Vagina (tissue), 2 donors: ENCODE measurements at places on chromosomes 2 and 18. TPM values are rescaled to one million over a fixed set of nuclear protein-coding genes. Genes with fewer than 3 reads are reported as not detected.

DNA sequence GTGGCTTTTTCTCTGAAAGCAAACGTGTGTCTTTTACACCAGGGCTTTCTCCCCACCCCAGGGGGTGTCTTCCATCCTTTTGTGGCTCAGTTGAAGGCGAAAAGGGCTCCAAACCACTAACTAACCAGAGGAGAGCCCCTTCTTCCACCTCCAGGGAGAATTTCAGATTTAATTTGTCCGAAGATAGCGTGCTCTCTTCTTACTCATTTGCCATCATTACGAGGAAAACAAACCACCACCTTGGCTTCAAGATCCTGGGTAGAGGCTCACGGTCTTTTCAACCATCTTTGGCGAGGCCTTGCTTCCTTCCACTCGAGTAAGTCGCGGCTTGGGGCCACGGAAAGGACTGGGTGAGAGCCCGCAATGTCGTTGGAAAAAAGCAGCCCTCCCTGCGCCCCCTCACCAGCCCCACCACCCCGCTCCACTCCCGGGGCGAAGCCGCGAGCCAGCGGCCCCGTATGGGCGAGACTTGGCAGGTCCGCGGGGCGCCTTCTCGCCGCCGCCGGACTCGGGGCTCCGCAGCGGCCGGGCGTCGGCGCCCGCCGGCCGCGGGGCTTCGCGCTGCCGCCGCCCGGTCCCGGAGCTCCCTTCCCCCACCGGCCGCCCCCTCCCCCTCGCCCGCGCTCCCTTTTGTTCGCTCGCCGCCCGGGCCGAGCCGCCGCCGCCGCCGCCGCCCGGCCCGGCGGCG, 1.7 kb upstream of the ZNF532 start:
- peaks cover 92% of the 10 kb centered on the region for H3K4me1 ChIP-seq
- peak overlapping the region; percentile 100 for H3K27ac ChIP-seq
- H3K4me3 ChIP-seq = peak overlapping the region; percentile 56
- no peak for DNase-seq
- no peaks in the 10 kb centered on the region for H3K27me3 ChIP-seq

KLHL14 gene
- total RNA-seq = 0.98 TPM

DNA sequence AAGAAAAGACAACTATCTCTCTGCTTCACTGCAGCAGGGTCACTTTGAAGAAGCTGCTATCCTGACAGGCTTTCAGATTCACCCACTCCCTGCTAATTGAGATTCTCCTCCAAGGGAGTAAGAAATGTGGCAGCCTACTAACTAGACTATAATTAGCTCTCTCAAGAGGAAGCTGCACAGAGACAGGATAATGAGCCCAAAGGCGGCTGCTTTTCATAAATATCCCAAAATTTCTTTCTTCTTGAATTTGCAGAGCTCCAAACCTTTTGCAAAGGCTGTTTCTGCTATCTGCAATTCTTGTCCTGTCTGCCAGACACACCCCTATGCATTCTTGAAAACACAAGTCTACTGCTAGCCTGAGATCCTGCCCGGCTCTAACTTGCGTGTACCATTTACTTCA, 54.0 kb upstream of the RNU4ATAC start:
- no peak for DNase-seq
- H3K4me1 ChIP-seq = peaks cover 35% of the 10 kb centered on the region
- no peak overlapping the region for H3K4me3 ChIP-seq
- H3K27me3 ChIP-seq = no peaks in the 10 kb centered on the region
- no peak overlapping the region for H3K27ac ChIP-seq

- H3K36me3 ChIP-seq = no peaks in the 10 kb centered on the region
- H3K27ac ChIP-seq = no peak overlapping the region
- no peak for DNase-seq
- no peaks in the 10 kb centered on the region for H3K4me1 ChIP-seq
- H3K27me3 ChIP-seq = no peaks in the 10 kb centered on the region
Measured at GRCh38 chr18:7789856-7790552, 222.9 kb downstream of the PTPRM start.

DNA sequence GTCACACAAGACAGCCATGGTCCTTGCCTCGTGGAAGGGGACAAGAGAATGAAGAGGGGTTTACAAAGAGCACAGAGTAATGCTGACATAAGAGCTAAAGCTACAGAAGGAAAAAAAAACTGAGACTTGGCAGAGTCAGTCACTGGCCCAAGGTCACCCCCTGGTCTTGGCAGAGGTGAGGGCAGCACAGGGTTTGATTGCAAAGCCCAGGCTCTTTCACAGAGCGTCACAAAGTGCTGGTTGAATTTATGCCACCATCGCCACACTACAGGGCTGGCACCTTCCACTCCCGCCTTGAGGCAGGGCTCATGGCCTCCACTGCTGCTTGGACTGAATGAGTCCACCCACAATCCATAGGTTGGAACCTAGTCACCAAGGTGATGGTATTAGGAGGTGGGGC, 190.2 kb downstream of the INHBB start:
- H3K27me3 ChIP-seq = no peaks in the 10 kb centered on the region
- H3K36me3 ChIP-seq = no peaks in the 10 kb centered on the region
- no peak overlapping the region for H3K4me3 ChIP-seq

OTOS gene
- not detected for total RNA-seq

DNA sequence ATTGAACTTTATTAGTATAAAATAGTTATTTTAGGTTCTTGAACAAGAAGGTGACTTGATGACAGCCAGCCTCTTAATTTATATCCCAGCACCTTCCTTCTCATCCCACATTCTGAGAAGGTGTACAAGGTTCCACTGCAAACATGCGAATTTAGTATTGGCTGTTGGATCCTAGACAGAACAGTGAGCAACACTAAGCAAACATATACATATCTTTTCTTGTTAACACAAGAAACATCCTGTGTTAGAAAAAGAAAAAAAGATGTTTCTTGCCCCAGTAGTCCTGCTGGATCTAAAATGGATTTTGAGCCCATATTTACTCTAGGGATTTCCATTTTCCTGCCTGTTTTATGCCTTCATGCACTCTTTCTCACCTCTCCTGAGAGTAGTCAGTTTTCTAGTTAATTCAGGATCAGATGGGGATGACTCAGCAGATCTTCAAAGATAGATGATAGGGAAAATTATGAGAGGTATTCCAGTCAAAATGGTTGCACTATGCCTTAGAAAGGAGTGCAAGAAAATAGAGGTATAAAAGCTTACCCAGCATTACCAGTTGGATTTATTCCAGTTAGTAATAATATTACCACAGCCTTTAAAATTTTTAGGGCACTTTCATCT, 336.5 kb downstream of the MEIS1 start:
- no peak for DNase-seq
- no peak overlapping the region for H3K27ac ChIP-seq
- no peaks in the 10 kb centered on the region for H3K27me3 ChIP-seq
- no peaks in the 10 kb centered on the region for H3K4me1 ChIP-seq
- no peaks in the 10 kb centered on the region for H3K36me3 ChIP-seq

DNA sequence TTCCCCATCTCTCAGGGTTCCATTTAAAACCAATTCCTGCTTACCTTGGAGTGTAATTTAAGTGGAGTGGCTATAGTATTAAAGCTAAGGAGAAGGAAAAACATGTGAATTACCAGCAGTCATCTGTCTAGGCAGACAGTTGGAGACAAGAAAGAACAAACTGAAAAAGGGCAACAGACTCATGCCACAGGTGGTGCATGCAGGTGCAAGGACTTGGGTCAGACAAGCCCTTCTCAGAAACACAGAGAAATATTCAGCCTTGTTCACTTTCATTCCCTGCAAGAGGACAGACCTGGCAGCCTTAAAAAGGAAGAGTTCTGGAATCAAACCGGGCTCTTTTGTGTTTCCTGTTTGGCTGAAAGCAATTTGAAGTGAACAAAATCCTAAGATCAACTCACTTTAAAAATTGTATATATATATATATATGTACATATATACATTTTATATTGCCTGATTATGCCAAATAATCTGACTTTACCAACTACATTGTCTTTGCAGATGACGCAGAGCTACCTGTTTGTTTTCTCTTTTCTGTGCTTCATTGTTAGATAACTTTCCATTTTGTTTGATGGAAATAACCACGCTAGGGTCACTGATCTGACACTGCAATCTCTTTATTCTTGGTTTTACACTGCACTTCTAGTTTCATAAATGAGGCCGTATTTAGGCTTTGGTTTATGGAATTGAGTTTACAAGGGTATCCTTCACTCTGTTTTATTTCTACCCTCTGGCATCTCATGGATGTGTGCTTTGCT, 35.1 kb upstream of the VPS54 start:
- no peak overlapping the region for H3K4me3 ChIP-seq
- H3K27me3 ChIP-seq = no peaks in the 10 kb centered on the region
- H3K4me1 ChIP-seq = peaks cover 8% of the 10 kb centered on the region
- no peaks in the 10 kb centered on the region for H3K36me3 ChIP-seq

MRPL19 gene
- total RNA-seq = 34.1 TPM

DNA sequence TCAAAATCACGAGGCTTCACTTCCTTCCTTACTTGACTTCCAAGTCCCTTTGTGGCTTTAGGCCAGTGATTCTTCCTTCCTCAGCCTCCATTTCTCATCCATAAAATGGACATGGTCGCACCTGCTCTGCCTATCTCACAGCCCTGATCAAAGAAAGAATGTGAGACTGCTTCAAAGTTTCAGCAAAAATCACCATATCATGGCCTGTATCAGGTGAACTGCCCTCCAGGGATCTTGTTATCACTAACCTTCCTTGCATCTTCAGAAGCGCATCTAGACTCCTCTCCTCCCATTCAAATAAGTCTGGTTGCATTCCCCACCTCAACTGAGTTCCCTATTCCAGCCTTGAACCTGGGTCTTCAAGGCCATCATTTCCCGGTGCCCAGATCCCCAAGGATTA, 96.5 kb downstream of the TTC32 start:
- DNase-seq = peak; percentile 58
- no peaks in the 10 kb centered on the region for H3K27me3 ChIP-seq
- H3K27ac ChIP-seq = no peak overlapping the region
- no peaks in the 10 kb centered on the region for H3K36me3 ChIP-seq
- H3K4me3 ChIP-seq = no peak overlapping the region

- peak overlapping the region; percentile 17 for H3K4me3 ChIP-seq
- DNase-seq = no peak
- no peak overlapping the region for H3K27ac ChIP-seq
- no peaks in the 10 kb centered on the region for H3K36me3 ChIP-seq
- H3K27me3 ChIP-seq = no peaks in the 10 kb centered on the region
- peaks cover 13% of the 10 kb centered on the region for H3K4me1 ChIP-seq
Measured at GRCh38 chr2:109031476-109032228, 42.6 kb upstream of the EDAR start.

DNA sequence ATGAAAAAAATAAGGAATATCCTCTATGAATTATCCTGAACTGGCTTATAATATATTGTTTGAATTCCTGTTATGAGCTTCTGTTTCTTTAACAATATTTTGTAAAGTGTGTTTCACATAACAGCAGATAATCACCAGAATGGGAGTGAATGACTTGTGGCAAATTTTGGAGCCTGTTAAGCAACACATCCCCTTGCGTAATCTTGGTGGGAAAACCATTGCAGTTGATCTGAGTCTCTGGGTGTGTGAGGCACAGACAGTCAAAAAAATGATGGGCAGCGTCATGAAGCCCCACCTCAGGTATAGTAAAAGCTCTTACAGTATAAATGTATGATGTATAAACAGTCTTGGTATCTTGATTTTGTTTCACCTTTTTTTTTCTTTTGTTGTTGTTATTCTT, 5.9 kb downstream of the GEN1 start:
- H3K4me3 ChIP-seq = no peak overlapping the region
- H3K27me3 ChIP-seq = no peaks in the 10 kb centered on the region
- H3K4me1 ChIP-seq = peaks cover 7% of the 10 kb centered on the region
- no peak overlapping the region for H3K27ac ChIP-seq

- H3K27ac ChIP-seq = no peak overlapping the region
- no peak overlapping the region for H3K4me3 ChIP-seq
- H3K36me3 ChIP-seq = no peaks in the 10 kb centered on the region
- H3K4me1 ChIP-seq = no peaks in the 10 kb centered on the region
- H3K27me3 ChIP-seq = no peaks in the 10 kb centered on the region
Measured at GRCh38 chr2:232120911-232121310, 159.4 kb downstream of the DIS3L2 start.

DNA sequence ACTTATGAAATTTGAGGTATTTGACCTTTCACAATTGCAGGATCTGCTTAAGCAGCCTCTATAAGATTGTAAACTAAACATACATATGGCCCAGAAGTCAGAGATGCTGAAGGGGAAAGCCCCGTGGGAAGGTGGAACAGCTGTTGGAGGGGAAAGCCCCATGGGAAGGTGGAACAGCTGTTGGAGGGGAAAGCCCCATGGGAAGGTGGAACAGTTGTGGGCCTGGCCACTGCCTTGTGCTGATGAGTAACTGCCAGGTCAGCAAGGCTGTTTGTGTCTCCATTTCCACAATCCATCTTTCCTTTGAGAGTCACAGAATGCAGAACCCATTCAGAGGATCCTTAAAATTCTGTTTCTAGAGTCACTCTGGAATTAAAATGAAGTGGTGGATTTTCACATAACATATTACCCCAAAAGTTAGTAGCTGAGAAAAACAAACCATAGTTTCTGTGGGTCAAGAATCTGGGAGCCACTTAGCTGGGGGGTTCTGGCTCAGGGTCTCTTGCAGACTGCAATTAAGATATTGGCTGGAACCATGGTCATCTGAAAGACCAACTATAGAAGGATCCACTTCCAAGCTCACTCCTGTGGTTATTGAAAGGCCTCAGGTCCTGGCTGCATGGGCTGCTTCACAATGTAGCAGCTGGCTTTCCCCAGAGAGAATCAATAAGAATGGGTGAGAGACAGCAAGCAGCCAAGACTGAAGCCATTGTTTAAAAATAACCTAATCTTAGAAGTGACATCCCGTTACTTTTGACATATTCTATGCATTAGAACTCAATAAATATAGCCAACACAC, 86.6 kb upstream of the CAVIN2 start:
- no peaks in the 10 kb centered on the region for H3K36me3 ChIP-seq
- no peak for DNase-seq
- no peaks in the 10 kb centered on the region for H3K27me3 ChIP-seq
- H3K4me1 ChIP-seq = no peaks in the 10 kb centered on the region

DNA sequence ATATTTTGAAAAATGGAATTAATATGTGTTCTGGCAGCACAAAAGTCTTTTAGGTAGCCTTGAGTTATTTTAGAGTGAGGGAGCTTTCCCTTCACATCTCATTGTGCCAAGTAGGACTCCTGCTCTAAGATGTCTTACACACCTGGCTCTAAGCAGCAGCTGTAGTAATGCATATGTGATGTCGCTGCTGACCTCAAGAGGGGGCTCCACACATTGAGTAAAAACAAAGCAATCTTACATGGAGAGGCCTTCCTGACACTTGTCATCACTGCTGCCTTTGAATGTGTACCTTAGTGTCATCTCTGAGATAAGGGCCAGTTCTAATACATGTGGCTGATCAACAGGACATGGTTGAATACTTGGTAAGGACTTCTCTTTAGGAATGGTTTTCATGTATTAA, 75.8 kb downstream of the ACTR3 start:
- no peak for DNase-seq
- no peaks in the 10 kb centered on the region for H3K36me3 ChIP-seq
- H3K27ac ChIP-seq = no peak overlapping the region
- no peaks in the 10 kb centered on the region for H3K27me3 ChIP-seq
- no peak overlapping the region for H3K4me3 ChIP-seq

DNA sequence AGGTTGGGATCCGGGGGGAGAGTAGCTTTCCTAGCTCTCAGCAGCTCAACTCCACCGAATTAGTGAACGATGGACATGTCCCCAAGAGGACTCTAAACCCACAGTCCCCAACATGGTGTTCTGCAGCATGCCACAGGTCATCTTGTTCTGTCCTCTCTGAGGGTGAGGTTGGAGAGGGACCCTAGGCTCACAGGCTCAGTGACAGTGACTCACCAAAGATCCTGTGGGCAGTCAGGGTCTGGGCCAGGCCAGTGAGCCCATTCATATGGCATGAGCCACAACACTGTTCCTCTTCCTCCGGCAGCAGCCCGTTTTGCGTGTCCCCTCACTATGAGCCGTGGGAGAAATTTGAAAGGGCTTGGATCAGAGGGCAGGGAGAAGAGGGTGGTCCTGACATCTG, 2.8 kb upstream of the SLC20A1 start:
- DNase-seq = no peak
- H3K4me3 ChIP-seq = no peak overlapping the region
- no peaks in the 10 kb centered on the region for H3K27me3 ChIP-seq
